ENCODE measurements at places on chromosomes 7 and 10.

DNA sequence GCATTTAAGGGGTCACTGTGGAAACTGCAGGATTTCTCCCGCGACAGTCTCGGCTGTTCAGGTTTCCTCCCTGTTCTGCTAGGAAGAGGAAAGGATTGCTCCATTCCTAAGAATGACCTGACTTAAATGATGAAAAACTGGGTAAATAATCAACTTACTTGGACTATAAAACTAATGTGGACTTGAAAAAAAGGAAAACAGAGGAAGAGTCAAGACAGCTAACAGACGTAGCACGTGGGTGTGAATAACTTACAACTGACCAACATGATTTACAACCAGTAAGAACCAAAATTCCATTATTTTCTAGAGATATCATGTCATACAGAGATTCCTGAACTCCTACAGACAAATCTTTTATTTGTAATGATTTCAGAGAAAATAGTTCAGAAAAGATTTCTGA, 93.8 kb downstream of the ADAM12 start:
- no peak for DNase-seq

- no peak for DNase-seq
Observed at GRCh38 chr10:128576943-128577670, 450.9 kb upstream of the MKI67 start.

DNA sequence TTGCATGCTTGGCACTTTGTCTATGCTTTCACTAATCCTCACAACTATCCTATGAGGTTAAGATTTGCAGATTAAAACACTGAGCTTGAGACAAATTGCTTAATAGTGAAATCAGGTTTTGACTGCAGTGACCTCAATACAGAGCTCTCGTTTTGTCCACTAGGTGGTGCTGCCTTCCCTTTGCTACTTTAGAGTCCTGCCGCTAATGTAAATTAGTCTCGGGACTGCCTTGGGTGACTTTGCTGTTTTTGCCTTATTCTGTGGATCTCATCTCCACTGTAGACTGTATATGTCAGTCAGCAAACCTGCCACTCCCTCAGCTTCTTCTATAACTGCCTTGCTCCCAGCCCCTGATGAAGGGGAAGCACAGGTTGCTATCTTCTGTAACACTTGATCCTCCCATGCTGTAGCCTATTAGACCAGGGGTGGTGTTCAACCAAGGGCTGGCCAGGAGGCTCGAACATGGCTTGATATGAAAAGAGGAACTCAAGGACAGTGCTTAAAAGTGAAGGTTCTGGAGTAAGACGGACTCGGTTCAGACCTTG, 26.0 kb downstream of the ASB4 start:
- DNase-seq: peak; percentile 30

GRCh38 chr7:26865094-26865388, 651 bp upstream of the SKAP2 start:
- peak; percentile 69 for DNase-seq

DNA sequence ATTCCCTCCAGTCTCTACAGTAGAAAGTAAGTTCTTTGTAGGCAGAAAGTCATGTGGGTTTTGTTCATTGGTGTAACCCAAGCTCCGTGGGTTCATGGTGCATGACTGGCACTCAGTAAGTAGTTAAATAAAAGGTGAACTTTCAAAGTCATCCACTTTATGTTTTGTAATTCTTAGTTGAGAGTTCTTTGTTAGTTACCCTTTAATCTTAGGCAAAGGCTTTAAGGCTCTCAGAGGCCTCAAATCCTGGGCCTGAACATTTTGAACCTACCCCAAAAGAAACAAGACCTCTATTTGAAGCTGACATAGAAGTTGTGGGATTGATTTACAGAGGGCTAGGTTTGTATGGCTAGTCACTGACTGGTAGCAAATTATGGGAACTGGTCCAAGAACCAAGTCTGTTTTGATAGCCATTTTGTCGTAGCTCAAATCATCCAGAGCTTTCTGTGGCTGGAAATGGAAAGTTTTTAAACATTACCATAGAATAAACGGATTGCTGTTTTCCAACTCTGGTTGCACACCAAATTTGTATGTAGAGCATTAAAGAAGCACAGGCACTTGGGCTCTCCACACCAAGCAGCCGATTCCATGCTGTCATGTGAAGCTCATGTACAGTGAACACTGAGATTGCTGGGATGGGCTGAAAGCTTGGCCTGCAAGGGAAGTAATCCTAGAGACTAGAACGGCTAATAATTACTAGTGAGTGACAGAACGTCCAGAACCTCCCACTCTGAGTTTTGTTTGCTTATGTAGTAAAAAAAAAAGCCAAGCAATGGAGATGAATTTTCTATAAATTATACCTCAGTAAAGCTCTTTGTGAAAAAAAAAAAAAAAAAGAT, 53.5 kb downstream of the DENND11 start:
- no peak for DNase-seq

GRCh38 chr10:24184455-24184854, 24.5 kb upstream of the KIAA1217 start:
- no peak for DNase-seq

- DNase-seq: no peak
Observed at GRCh38 chr10:15801147-15801546, 59.2 kb downstream of the MINDY3 start.

DNA sequence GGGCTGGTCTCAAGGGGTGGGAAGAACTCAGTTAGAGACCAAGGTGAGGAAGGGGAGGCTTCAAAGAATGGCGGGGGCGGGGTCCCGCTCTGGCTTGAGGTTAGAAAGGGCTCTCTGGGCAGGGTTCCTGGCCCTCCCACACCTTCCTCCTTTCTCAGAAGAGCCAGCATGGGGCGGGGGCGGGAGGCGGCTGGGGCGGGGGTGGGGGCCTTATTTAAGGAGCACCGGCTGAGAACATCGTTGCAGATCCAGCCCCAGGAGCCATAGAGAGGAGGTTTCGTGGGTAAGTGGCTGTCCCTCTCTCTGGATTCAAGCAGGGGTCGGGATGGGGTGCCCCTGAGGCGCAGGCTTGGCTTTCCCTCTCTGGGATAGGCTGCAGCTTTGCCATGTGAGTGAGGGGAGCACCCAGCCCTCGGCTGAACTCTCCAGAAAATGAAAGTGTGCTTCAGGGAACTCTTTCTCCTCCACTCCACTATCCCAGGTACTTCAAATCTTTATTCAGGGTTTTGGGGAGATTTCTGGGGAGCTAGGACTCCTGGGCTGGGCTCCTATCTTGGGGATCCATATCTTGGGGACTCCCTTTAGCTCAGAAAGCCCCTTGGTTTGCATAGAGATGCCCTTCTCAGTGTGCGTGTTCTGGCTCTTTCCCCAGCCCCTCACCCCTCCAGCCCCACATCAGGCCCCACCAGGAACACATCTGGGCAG, 3.3 kb upstream of the CUEDC2 start:
- no peak for DNase-seq
